ENCODE measurements at places on chromosomes 16 and 17. TPM values are rescaled to one million over a fixed set of nuclear protein-coding genes. Genes with fewer than 3 reads are reported as not detected.
A peak's percentile ranks its signal among the peaks of the same experiment; 100 is the strongest.

- no peak for DNase-seq
These were observed 6.7 kb downstream of the CLEC19A start for GRCh38 chr16:19292186-19292585.

- DNase-seq: no peak
These were observed 41.6 kb upstream of the GSE1 start for GRCh38 chr16:85571563-85571812.

DNA sequence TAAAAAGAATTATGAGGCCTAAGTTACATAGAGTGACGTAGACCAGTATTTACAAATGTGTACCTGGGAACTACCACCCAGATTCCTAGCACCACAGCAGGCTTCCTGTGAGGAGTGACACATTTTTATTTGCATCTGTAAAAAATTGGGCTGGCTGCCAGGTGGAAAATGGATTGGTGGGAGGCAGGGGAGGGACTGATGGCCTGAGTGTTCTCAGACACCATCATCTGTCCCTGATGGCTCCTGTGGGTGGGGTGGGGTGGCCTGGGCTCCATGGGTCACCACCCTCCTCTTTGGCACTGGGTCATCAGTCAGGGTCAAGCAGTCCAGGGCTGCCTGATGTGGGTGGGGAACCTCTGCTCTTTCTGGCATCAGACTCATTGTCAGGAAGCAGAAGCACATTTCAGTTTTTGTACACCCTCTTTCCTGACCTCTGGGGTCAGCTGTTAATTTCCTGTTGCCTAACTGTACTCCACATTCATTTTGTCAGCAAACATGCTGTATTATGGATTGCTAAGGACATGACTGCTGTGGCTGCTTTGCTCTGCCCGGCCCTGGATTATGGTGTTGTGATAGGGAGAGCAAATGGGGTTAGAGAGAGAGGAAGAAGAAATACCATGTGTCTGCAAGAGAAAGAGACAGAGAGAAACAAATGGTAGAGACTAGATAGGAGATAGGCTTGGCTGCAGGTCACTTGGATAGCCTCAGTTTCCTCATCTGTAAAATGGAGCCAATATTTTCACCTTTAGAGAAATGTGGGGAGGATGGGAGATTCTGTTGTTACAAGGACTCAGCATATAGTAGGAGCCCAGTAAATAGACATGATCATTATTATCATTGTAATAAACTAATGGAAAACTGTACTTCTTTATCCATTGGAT, 11.6 kb upstream of the MFAP4 start:
- no peak for DNase-seq

- no peak for DNase-seq
These were observed 20.6 kb downstream of the BLMH start for GRCh38 chr17:30271102-30271501.

DNA sequence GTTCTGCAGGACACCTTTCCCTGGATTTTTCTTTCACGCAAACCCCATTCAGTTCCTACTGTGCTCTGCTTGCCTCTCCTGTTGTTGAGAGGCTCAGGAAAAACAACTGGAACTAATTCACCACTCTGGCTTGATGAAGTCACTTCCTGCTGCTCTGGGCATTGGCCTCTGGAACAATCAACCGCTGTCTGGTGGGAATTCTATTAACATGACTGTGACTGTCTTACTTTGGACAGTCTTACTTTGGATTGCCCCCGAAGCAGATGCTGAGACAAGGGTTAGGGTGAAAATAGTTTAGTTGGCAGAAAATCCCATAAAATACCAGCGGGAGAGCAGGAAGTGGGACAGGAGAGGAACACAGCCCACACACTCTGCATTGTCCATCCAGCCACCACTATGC, 90.0 kb upstream of the HSBP1 start:
- no peak for DNase-seq

GRCh38 chr17:5511401-5512225, 25.2 kb downstream of the MIS12 start:
- no peak for DNase-seq

DNA sequence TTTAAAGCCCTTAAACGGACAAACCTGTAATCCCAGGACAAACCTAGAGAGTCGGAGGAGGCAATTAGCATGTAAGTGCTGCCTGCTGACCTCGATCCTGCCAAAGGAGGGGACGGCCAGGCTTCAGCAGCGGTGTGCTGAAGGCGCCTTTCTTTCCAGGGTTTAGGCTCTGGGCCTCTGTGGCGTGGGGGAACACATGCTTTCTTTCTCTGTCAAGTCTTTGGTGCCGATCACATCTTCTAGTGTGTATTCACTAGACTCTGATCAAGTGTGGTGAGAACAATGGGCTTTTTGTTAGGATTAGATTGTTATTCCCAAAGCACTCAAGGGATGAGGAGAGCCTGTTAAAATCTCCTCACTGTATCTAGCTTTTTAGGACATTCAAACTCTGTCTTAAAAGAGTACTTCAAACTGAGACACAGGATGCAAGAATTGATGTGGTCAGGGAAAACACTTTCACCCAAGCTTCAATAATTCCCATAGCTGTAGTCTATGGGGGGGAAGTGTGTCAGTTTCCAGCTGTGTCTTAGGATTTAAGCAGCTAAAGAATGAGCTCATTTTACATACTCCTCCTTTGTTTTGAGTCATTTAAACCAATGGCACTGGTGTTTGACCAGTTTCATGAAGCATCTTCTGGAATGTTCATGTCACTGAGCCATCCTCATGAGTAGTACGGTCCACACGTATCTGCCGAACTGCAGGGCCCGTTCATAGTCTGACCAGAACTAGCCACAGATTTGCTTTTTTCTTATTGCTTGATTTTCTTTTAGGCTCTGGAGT, 51.2 kb downstream of the RPA1 start:
- no peak for DNase-seq

- DNase-seq: peak; percentile 56
These were observed 42.3 kb downstream of the HNF1B start for GRCh38 chr17:37702598-37702997.

DNA sequence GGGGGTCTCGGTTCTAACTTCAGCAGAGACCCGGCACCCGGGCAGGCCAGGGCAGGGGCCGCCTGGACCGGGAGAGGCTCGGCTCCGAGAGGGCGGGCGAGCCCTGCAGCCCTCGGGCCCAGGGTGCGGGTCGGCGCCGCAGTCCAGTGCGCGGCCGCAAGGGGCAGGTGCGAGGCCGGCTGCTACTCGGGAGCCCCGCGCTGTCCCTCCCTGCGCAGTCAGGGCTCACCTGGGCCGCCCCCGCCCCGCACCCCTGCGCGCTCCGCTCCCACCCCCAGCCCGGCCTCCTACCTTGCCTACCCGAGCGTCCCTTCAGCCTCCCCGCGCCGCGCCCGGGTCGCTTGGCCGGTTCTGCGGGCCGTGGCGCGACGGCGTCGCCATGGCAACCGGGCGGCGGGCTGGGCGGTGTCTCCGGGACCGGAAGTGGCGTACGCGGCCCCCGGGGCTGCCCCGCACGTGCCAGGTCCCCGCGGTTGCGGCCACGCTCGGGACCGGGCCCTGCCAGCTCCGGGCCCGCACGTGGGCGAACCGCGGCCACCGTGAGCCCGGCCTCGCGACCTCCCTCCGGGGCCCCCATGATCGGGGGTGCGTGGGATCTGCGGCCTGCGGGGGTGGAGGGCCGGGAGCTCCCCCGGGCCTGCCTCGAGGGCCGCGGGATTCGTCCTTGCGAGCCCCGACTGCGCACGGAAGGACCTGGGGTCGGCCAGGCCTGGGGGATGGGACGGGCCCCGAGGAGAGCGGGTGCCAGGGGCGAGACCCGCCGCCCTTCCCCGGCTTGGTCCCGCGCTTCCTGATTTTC, at the start of gene CYB561:
TSS of gene CYB561 (minus strand) at position 353 of the 799 bp plus-strand sequence. CDS start 8,759 bp downstream, outside the sequence.
- no peak for DNase-seq

DNA sequence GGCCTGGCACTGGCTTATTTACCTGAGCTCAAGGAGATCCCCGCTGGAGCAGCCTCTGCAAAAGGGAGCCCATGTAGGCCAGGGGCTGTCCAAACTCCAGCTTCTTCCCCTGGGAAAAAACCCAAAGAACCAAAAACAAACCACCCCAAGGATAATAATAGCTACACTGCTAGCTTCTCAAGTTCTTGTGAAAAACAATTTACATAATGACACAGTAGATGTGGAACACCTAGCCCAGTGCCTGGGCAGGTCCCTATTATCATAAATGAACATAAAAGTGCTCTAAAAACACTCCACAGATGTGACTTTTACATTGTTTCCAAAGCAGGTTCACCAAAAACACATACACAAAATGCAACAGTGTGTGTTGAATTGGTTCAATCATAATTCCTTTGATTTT, 27.3 kb downstream of the CENPV start:
- DNase-seq: no peak

DNA sequence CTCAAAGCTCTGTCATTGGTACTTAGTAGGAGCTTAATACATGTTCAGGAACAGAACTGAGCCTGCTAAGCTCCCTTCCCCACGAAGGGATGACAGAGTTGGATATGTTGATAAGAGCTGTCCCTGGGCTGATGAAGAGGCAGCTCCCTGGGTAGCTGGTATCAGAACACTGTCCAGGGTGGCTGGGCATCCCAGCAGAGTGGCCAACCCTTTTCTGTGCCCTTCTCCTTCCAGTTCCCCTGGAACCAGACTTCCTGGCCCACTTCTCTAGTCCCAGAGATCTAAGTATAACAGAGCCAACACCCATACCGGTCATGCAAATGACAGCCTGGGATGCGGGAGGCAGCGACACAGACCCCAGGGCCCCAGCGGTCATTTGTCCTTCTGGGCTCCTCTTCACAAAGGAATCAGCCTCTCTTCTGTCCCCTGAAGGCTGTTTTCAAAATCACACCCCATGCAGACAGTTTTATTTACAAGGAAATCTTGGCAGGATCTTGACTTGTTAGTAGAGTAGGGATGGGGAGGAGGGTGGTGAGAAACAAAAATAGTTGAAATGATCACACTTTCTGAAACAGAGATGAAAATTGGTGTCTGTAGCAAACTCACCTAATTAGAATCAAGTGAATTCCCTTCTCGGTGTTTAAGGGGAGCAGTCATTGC, 1.4 kb upstream of the RHBDL3 start:
- DNase-seq: no peak

Gene CMTM2
- not detected for total RNA-seq

Gene NPW
- 0.82 TPM for total RNA-seq

Gene DNAH9
- total RNA-seq: not detected

Gene IL32
- 2.2 TPM for total RNA-seq

Gene HSPB9
- not detected for total RNA-seq

Gene PYY
- not detected for total RNA-seq
